ENCODE measurements at places on chromosomes 5 and 9.
A peak's percentile ranks its signal among the peaks of the same experiment; 100 is the strongest.

- no peak for DNase-seq
Measured at GRCh38 chr5:173535976-173536639, 80.3 kb downstream of the BOD1 start.

DNA sequence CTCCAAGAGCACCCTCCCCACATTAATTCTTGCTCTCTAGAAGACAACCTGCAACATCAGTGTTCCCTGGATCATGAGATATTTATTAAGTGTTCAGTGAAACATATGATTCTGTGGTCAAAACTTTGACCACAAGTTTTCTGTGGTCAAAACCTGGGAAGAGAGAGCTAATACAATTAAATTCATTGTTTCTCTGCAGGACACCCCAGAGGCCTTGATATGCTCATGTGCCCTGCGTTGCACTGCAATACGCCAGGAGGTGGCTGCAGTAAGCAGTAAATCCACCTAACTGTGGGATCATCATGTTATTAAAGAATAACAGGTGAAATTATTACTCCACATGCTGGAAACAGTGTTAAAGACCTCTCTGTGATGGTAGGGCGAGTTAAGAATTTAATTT is 109.3 kb upstream of the SPDL1 start:
- DNase-seq = no peak

- DNase-seq = no peak
Measured at GRCh38 chr9:84592918-84593317, 76.6 kb upstream of the NTRK2 start.

GRCh38 chr9:126222835-126223431 is 103.7 kb upstream of the MVB12B start:
- no peak for DNase-seq

GRCh38 chr9:124444166-124444565 is 6.1 kb upstream of the ADGRD2 start:
- no peak for DNase-seq

DNA sequence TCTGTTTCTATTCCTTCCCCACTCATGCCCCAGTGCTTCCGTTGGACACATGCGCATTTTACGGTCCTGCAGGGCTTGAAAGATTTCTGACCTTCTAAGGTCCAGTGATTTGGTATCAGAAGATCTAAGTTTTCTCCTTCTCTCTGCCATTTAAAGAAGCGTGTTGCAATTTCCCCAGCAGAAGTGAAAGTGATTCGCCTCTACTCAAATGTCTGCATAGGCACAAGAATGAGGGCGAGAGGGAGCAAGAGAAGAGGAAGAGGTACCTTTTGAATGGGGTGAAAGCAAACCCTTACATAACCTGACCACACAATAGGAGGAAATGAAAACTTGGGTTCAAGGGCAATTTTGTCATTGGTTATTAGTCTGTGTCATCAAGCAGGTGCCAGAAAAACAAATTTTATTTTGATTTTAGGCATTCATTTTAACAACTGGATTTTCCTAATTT is 31.7 kb upstream of the NR3C1 start:
- peak; percentile 74 for DNase-seq

DNA sequence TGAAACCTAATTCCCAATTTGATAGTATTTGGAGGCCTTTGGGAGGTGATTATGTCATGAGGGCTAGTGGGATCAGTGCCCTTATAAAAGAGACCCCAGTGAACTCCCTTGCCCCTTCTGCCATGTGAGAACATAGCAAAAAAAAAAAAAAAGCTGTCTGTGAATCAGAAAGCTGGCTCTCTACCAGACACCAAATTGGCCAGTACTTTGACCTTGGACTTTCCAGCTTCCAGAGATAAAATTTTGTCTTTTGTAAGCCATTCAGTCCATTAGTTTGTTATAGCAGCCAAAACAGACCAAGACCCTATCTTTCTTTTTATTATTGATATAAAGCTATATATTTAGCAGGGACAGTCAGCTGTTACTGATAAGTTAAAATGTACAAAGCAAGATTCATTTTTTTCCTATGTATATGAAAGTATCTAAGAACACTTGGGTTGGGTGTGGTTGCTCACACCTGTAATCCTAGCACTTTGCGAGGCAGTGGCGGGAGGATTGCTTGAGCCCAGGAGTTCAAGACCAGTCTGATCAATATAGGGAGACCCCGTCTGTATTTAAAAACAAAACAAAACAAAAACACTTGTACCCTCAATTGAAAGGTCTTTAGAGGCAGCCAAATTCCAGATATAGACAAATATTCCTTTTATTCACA is 8.1 kb upstream of the C5orf24 start:
- no peak for DNase-seq

GRCh38 chr9:2663461-2664173 is 42.0 kb downstream of the VLDLR start:
- DNase-seq = no peak

Measured in CD4-positive, alpha-beta T cell treated with Interleukin-4 for 1 hour (primary cell).